Left lung (tissue), 14 donors: ENCODE measurements at places on chromosomes 4 and X. TPM values are rescaled to one million over a fixed set of nuclear protein-coding genes. Genes with fewer than 3 reads are reported as not detected.

FAM47E gene
- polyA plus RNA-seq: 8.5 TPM

ADGRG2 gene
- 3.1 TPM for polyA plus RNA-seq

DNA sequence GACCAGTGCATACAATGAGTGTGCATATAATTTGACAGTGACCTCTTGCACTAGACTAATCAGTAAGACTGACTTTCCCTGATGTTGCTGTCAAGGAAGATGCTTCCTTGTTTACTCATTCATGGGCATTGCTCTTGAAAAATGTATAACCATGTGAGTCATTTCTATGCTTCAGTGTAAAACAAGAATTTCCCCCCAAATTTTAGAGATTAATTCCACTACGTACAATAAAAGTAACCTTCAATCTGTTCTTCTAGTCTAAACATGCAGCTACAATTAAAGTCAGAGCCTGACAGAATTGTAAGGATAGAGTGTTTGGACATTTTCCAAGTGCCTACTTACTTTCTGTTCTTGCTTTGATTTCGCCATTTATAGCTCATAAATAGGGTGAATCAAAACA is 935.7 kb downstream of the RAPGEF2 start:
- no peaks in the 10 kb centered on the region for H3K4me1 ChIP-seq
- H3K27me3 ChIP-seq: no peaks in the 10 kb centered on the region
- H3K4me3 ChIP-seq: no peak overlapping the region
- H3K27ac ChIP-seq: no peak overlapping the region

- H3K27me3 ChIP-seq: no peaks in the 10 kb centered on the region
- no peaks in the 10 kb centered on the region for H3K4me1 ChIP-seq
- no peak for DNase-seq
- no peak overlapping the region for H3K27ac ChIP-seq
- no peaks in the 10 kb centered on the region for H3K36me3 ChIP-seq
Observed at GRCh38 chrX:46257451-46257879, 287.8 kb downstream of the ZNF674 start.

SCML2 gene
- polyA plus RNA-seq: 10.3 TPM

DNA sequence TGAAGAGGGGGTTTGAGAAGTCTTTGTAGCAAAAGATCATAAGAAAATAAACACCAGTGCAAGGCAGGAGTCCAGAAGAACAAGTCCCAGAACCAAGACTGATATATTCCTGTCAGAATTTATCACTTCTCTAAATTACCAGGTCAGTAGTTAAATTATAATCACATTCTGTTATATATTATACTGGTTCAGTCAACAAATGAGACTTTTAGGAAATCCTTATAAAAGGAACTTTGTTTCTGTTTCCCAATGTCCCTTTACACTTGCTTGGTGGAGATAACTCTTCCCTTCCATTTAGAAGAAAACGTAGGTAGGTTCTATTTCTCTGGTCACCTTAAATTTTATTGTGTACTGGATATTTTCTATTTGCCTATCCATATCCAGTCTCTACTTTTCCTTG is 21.1 kb downstream of the GBA3 start:
- no peak overlapping the region for H3K27ac ChIP-seq
- H3K4me1 ChIP-seq: no peaks in the 10 kb centered on the region
- H3K4me3 ChIP-seq: no peak overlapping the region
- H3K27me3 ChIP-seq: no peaks in the 10 kb centered on the region
- DNase-seq: no peak

- peaks cover under 1% of the 10 kb centered on the region for H3K36me3 ChIP-seq
- H3K4me1 ChIP-seq: no peaks in the 10 kb centered on the region
- no peak overlapping the region for H3K27ac ChIP-seq
- no peak for DNase-seq
Observed at GRCh38 chr4:67468830-67469229, 76.5 kb downstream of the CENPC start.

DNA sequence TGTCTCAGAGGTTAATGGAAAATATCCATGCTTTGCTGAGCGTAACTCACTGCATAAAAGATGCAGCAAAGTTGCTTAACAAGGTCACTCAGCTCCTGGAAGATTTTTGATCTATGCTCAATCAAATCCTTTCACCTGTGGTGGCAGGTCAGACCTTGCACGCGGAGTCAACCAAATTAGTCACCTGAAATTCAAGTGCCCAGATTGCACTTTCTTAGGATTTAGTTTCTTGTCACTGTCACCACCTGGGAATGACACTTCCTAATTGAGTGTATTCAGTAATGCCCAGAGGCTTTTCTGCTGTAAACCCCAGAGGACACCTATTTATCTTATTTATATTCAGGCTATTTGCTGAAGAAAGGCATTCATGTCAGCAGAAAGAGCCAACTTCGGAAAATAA is 215.8 kb upstream of the SMIM31 start:
- DNase-seq: no peak
- H3K4me3 ChIP-seq: no peak overlapping the region
- no peaks in the 10 kb centered on the region for H3K4me1 ChIP-seq
- no peaks in the 10 kb centered on the region for H3K27me3 ChIP-seq

GRCh38 chrX:100731441-100732281 is at the start of gene SYTL4:
TSS of gene SYTL4 (minus strand) at chrX:100732121. CDS start at chrX:100702037, 30,084 bp downstream.
- H3K27ac ChIP-seq: no peak within 1 kb of the TSS
- no peak for DNase-seq
- H3K27me3 ChIP-seq: peaks cover 22% of the 10 kb centered on the region
- H3K4me3 ChIP-seq: peak within 1 kb of the TSS; percentile 53
- no peaks in the 10 kb centered on the region for H3K4me1 ChIP-seq

GAB3 gene
- 6.9 TPM for polyA plus RNA-seq

UBA1 gene
- 192 TPM for polyA plus RNA-seq

CD40LG gene
- 0.43 TPM for polyA plus RNA-seq

WWC2 gene
- polyA plus RNA-seq: 49.3 TPM

ASB9 gene
- 11.7 TPM for polyA plus RNA-seq

- H3K36me3 ChIP-seq: no peaks in the 10 kb centered on the region
- H3K27me3 ChIP-seq: no peaks in the 10 kb centered on the region
- no peak overlapping the region for H3K4me3 ChIP-seq
- DNase-seq: no peak
- H3K4me1 ChIP-seq: no peaks in the 10 kb centered on the region
Observed at GRCh38 chr4:110970642-110971041, 347.8 kb upstream of the PITX2 start.

- no peak for DNase-seq
- no peaks in the 10 kb centered on the region for H3K4me1 ChIP-seq
- H3K27me3 ChIP-seq: no peaks in the 10 kb centered on the region
- no peak overlapping the region for H3K27ac ChIP-seq
- no peaks in the 10 kb centered on the region for H3K36me3 ChIP-seq
- H3K4me3 ChIP-seq: no peak overlapping the region
Observed at GRCh38 chr4:145487631-145488030, 6.0 kb downstream of the SMAD1 start.

ETDA gene
- polyA plus RNA-seq: 0.39 TPM
